ENCODE measurements at places on chromosomes 4 and X.

- DNase-seq = no peak
These were observed 25.5 kb downstream of the GALNT7 start for GRCh38 chr4:173194157-173194556.

DNA sequence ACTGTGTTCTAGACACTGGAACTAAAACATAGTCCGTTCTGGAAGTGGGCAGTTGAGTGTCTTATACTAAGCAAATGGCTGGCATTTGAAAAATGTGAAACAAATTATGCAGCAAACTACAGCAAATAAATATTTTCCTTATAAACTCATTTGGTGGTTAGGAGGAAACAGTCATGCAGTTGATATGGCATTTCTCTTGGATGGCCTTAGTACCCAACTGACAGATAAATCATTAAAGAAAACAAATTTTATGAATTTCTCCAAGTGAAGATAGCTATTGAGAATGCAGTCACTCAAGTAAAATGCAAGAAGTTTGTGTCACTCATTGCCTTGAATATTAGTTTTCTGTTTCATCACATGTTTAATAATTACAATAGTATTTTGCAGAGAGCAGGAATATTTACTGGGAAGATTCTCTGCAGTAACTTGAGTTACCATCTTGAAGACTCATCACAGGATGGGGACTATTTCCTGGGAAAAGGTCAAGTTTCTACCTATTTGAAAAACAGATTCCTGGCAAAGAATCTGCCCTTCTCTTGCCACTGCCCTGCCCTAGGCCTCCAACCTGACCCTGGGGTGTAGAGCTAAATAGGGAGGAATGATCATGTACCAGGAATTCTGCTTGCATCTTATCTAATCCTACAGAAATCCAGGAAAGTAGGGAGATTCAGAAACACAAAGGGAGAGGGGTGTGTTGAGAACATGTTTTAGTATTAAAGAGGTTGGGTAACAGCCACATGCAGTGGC lies 105.9 kb downstream of the SH3RF1 start:
- no peak for DNase-seq

GRCh38 chr4:144223149-144223548 lies 82.6 kb upstream of the GYPA start:
- peak; percentile 69 for DNase-seq

DNA sequence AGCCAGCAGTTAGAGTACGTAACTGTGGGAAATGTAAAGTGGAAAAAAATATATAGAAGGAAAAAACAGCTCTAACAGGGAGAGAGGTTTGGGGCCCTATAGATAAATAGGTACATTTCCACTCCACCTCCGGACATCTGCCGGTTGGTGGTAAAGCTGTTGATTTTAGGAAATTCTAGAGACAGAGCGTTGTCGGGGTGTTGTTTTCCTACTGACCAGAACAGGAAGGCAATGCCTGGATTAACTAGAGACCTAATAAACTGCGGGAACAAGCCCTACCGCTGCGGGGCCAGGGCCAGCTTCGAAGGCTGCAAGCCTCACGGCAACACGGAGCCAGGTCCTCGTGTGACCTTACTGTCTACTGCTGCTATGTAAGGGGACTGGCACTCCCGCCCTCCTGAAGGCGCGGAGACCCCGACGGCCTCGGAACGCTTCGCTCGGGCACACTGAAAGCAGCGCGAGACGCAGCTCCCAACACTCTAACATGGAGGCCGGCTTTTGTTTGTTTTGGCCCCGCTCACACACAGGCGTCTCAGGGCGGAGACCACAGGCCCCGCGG lies 702 bp upstream of the CDKN2AIP start:
- peak; percentile 70 for DNase-seq

DNA sequence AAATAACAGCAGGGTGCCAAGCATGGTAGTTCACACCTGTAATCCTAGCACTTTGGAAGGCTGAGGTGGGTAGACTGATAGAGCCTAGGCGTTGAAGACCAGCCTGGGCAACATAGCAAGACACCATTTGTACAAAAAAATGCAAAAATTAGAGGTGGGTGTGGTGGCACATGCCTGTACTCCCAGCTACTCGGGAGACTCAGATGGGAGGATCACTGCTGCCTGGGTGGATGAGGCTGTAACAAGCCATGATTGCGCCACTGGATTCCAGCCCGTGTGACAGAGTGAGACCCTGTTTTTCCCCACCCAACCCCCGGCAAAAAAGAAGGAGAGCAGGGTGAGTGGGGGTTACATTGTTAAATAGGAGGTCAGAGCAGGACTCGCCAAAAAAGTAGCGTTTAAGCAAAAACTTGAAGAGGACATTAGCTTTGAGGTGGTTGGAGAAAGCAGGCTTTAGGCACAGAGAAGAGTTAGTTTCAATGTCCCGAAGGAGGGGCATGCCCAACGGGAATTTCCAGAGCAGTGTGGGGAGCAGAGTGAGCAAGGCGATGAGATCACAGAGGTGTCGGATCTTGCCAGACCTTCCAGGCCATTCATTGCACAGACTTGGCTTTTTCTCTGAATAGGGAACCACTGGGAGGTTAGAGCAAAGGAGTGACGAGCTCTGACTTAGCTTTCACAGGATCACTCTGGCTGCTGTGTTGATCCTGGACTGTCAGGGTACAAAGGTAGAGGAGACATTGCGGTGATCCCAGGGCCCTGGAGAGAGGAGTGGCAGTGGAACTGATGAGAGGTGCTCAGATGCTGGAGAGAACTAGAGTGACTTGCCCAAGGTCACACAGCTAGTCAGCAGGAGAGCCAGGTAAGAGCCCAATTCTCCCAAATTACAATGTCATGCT lies 70.6 kb downstream of the TRAPPC11 start:
- no peak for DNase-seq

All from hindlimb muscle (tissue), 1 donor.